ENCODE measurements at places on chromosomes 5 and 9. TPM values are rescaled to one million over a fixed set of nuclear protein-coding genes. Genes with fewer than 3 reads are reported as not detected.

DNA sequence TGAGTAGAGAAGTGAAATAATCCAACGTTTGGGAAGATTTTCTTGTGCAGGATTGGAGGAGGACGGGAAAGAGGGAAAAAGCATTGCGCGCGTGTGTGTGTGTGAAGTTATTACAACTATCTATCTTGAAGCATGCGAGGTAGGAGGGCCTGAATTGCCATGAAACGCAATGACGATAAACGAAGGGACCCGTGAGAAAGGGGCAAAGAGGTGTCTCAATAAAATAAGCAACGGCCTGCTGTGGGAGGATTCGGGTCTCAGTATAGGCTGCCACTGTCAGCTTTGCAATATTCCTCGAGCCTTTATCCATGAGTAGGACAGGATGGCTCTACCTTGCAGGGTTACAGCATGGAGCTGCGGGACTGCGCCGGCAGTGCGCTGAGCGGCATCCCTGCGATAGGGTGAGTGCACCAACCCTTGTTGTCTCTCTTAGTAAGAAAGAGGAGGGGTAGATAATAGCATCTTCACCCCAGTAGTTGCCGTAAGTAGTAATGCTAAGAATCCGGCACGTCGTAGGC, 631 bp upstream of the RCL1 start:
- no peak for DNase-seq

- no peak for DNase-seq
Observed at GRCh38 chr9:106880863-106881262, 17.9 kb downstream of the ZNF462 start.

DNA sequence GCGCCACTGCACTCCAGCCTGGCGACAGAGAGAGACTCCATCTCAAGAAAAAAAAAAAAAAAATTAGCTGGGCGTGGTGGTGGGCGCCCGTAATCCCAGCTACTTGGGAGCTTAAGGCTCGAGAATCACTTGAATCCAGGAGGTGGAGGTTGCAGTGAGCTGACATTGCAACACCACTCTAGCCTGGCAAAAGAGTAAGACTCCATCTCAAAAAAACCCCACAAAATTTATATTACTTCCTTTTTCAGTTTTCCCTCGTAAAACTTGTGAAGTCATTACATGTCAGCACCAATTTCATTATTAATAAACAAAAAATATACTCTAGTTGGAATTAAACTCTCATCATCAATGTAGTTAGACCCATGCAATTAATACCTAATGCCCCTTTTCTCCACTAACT, 43.9 kb downstream of the SHLD3 start:
- no peak for DNase-seq

GRCh38 chr5:57524348-57525060, 41.9 kb upstream of the ACTBL2 start:
- DNase-seq, result no peak

DNA sequence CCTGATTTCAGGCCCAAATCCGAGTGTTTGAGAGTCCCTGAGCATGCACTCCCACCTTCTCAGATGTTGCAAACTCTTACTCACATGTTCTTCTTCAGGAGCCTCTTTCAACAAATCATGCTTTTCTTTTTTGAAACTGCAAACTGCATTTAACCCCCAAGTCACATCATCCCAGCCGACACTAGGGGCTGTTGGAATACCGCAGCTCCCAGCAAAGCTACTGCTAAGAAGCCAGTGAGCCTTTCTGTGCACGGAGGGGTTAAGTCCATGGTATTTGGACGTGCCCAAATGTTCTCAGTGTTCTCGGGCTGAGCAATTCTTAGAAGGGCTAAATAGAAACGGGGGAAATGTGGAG, 282.9 kb downstream of the NFIB start:
- DNase-seq, result no peak

DNA sequence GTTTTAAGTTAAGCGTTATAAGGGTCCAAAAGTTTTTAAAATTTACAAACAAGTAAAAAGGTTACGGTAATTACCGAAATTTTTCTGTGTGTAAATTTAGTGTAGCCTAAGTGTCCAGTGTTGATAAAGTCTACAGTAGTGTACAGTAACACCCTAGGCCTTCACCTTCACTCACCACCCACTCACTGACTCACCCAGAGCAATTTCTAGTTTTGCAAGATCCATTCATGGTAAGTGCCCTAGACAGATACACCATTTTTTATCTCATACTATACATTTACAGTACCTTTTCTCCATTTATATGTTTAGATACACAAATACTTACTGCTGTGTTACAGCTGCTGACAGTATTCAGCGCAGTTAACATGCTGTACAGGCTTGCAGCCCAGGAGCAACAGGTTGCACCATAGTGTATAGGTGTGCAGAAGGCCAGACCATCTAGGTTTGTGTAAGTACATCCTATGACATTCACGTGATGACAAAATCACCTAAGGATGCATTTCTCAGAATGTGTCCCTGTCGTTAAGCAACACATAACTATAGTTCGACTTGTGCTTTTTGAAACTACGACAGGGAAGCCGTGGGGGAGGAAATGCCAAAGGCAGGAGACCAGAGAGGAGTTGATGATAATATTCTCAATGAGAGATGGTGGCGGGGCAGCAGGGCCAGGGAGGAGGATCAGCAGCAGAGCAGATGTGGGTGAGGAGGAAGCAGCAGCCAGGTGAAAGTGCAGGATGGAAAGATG, 48.6 kb downstream of the PSMB7 start:
- no peak for DNase-seq

DNA sequence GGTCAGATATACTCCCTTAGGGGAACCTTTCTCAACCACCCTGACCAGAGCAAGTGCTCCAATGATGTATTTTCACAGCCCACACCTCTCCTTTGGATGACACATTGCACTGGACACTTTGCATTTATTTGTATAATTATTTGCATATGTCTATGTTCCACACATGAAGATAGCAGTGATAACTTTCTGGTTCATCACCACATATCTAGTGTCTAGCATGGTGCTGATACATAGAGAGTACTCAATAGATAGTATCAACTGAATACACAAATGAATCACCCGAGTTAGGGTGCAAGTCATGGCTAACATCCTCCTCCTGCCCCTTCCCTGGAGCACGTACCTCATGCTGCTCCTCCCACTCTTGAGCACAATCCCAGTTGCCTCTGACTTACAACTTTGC, 617.6 kb downstream of the EBF1 start:
- no peak for DNase-seq

DNA sequence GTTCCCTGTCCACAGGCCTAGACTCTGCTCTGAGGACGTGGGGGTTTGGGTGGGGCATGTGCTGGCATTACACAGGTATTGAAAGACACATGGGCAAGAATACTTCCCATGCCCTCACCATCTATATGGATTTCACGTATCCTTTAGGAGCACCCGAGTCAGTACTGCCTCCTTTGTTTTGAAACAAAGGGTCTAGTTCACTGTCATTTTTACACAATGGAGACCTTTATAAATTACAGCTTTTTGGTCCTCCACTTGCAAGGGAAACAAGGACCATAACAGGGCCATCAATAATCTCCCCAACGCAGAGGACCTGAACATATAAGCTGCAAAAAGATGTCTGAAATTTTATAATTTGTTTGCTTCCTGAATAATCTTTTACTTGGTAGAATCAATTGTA, 24.9 kb upstream of the CRHBP start:
- no peak for DNase-seq

- no peak for DNase-seq
Observed at GRCh38 chr5:157038568-157039187, 20.2 kb downstream of the HAVCR1 start.

DNA sequence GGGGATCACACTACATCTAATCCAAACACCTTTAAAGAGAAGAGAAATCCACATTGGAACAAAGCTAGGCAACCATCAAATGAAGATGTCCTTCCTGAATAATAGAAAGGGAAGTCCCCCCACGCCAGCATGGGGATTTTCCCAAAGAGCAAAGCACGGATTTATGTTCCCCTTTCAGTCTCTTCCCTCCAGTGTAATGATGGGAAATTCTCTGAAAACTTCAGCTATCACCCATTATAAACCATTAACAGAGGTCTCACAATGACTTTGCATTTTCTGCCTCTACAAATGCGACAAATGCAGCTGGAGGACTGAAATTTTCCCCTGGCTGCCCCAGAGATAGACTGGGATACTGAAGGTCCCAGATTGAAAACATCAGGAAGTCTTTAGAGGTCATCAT, 368.7 kb downstream of the EFNA5 start:
- no peak for DNase-seq

DNA sequence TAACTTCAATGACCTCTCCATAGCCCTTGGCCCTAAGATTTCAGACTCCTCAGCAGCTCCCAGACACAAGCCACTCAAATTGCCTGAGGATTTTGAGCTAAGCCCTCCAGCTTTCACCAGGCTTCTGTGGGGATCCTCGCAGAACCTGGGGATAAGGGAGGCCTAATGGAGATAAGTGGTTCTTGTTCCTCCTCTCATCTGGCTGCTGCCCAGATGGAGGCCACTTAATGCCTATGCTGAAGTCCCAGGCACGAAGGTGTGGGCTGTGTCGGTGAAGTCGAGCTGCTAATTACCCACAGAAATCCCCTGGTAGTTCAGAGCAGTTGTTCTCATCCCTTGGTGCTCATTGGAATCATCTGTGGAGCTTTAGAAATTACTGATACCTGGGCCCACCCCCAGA, 10.3 kb upstream of the FAT2 start:
- DNase-seq, result no peak

- DNase-seq, result no peak
Observed at GRCh38 chr9:70574151-70574837, 159.8 kb upstream of the KLF9 start.

GRCh38 chr5:81639556-81639955, 111.3 kb downstream of the SSBP2 start:
- DNase-seq, result no peak

DNA sequence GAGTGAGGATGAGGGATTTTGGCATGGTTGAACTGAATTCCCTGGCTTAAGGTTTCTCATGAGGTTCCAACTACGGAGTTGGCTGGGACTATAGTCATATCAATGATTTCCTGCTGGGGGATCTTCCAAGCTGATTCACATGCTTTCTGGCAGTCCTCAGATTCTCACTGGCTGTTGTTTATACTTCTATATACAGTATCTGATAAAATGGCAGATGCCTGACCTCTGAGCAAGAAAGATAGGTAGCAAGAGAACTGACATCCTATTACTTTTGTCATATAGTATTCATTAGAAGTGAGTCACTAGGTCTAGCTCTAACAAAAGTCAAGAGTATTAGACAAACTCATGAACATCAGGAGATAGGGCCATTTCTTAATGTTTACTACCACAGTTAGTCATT, 440.9 kb upstream of the EDIL3 start:
- DNase-seq, result no peak

DNA sequence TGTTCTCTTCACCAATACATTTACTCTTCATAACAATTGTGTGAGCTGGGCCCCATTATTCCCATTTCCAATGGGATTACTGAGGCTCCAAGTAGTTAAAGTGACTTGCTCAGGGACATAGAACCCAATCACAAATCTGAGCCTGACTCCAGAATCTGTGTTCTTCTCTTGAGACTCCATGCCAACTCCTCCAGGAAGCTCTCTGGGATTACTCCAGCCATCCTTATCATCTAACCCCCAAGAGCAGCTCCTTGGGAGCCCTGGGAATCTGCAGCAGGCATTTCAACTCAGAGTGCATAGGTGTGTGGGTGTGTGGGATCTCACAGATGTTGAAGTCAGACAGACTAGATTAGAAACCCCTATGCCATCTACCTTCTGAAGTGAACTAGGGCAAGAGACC, 131.4 kb upstream of the BOD1 start:
- DNase-seq, result no peak

- no peak for DNase-seq
Observed at GRCh38 chr5:171342362-171343111, 33.5 kb downstream of the TLX3 start.

DNA sequence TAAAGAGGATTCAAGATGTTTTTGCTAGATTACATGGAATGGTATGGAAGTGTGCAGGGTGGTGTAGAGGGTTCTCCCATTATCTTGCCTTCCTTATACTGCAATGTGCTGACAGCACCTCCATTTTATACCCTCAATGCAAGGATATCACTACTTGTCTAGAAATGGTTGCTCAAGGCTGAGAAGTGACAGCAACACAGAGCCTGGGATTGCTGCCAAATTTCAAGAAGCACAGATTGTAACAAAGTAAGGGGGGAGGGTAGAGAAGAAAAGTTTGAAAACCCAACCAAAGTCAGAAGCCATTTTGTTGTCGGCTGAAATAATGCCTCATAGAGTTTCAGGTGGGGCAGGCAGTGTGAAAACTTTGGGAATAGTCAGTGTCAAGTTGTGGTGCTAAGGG, 29.8 kb downstream of the PCDHAC2 start:
- DNase-seq, result no peak

The PCDHGA9 gene
- total RNA-seq, result 6.7 TPM

The F2RL1 gene
- total RNA-seq, result 128 TPM

The DND1 gene
- 1.1 TPM for total RNA-seq

The POLE3 gene
- 28.6 TPM for total RNA-seq

The HRH2 gene
- 0.32 TPM for total RNA-seq

The DIPK1B gene
- total RNA-seq, result 2.9 TPM

The IL9 gene
- total RNA-seq, result not detected

The GRXCR2 gene
- not detected for total RNA-seq

The FOXI1 gene
- not detected for total RNA-seq

The PCDHB15 gene
- 0.69 TPM for total RNA-seq

The AGXT2 gene
- total RNA-seq, result not detected

The ANGPTL2 gene
- 50.9 TPM for total RNA-seq

All from mucosa of descending colon (tissue), 3 donors.